ENCODE measurements at places on chromosomes 11 and 22. TPM values are rescaled to one million over a fixed set of nuclear protein-coding genes. Genes with fewer than 3 reads are reported as not detected.

Gene RIMBP3C
- not detected for total RNA-seq

- H3K36me3 ChIP-seq, result no peaks in the 10 kb centered on the region
- H3K27ac ChIP-seq, result peak overlapping the region; percentile 93
- peak; percentile 27 for DNase-seq
- H3K4me1 ChIP-seq, result peaks cover 8% of the 10 kb centered on the region
- H3K4me3 ChIP-seq, result peak overlapping the region; percentile 57
Measured at GRCh38 chr11:110376711-110377324, 52.9 kb upstream of the FDX1 start.

DNA sequence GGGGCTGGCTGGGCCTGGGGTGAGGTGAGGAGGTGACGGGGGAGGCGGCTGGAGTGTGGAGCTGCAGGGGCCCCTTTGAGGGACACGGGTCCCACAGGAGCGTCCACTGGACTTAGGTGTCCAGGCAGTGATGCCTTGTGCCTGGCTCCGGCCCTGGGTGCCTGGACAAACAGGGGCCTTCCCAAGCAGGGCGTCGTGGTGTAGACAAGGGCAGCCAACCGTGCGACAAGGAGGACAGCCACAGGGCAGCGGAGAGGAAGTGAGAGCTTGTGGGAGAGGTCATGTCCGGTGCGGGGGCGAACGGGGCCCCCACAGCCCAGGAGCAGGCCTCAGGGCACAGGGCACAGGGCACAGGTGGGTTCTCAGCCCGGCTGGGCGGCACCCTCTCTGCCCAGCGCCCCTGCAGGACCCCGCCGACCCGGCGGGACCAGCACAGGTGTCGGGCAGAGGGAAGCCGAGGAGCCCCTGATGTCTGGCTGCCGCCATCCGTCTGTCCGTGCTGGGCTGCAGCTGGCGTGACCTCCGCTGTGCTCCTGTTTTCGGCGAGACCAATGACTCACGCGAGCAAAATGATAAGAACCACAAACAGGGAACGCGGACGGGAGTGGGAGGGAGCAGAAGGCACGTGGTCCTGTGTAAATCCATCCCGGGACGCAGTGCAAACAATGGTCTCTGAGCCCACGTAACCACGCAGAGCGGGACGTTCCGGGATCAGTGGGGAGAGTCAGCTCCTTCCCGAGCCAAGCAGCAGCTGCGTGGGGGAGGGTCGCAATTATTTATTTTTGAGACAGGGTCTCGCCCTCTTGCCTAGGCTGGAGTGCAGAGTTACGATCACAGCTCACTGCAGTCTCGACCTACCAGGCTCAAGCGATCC lies 49.1 kb upstream of the A4GALT start:
- peaks cover 15% of the 10 kb centered on the region for H3K27me3 ChIP-seq
- peak overlapping the region; percentile 41 for H3K4me3 ChIP-seq
- peak overlapping the region; percentile 78 for H3K27ac ChIP-seq
- H3K36me3 ChIP-seq, result no peaks in the 10 kb centered on the region
- peaks cover 4% of the 10 kb centered on the region for H3K4me1 ChIP-seq

- DNase-seq, result no peak
- peaks cover 21% of the 10 kb centered on the region for H3K4me1 ChIP-seq
- peak overlapping the region; percentile 56 for H3K27ac ChIP-seq
Measured at GRCh38 chr11:34680918-34681586, 60.2 kb downstream of the EHF start.

Gene FAM111B
- total RNA-seq, result 13.8 TPM

Gene RNF169
- 24.0 TPM for total RNA-seq

Gene BTBD18
- total RNA-seq, result not detected

DNA sequence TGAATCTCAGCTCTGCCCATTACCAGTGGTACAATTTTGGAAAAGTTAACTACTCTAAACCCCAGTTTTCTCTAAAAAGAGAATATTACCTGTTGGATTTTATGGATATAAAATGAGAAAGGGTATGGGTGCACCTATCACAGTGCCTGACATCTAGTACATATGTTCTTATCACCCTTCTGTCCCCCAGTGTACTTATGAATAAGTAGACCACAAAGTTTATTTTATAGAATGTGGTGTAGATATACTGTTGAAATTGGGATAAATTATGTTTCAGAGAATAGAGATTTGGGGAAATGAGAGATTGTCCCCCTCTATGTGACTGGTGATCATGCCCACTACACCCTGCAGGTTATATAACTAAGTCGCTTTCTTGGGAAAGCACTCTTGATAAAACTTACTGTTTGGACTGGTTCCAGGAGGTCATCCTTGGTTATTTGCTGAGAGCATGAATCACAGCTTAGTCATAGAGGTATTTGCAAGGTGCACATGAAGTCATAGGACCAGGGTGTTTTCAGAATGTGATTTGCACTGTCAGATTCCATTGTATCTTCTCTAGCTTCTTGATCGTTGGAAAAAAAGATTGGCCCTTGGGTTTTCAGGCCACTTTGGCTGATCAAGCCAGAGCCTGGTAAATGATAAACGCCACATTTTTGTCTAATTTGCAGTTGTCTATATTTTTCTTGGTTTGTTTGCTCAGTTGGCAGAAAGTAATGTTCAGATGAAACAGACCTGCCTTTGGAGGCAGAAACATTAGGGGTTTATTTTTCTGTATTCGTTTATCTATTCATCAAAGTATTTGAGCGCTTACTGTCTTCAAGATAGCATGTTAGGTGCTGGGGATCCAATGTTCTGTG lies 21.3 kb downstream of the STX3 start:
- peaks cover 31% of the 10 kb centered on the region for H3K36me3 ChIP-seq
- no peak for DNase-seq
- no peak overlapping the region for H3K4me3 ChIP-seq
- H3K4me1 ChIP-seq, result peaks cover 34% of the 10 kb centered on the region
- H3K27ac ChIP-seq, result peak overlapping the region; percentile 75

DNA sequence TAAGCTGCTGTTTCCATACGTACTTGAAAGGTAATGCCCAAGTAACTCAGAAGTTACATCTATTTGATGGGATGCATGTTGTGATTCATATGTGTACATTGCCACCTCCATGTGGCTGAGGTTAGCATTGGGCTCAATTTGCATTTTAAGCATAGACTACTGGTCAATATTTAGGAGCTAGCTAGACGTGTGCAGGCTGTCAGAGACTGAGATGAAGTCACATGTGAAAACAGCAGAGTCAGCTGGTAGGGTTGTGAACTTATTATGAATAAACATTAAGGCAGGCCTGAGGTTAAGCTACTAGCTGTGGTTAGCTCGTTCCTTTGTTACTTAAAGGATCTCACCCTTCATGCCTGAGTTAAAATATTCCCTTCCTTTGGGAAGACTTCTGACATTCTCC lies 114.5 kb upstream of the MTNR1B start:
- H3K4me3 ChIP-seq, result no peak overlapping the region
- no peak overlapping the region for H3K27ac ChIP-seq
- no peaks in the 10 kb centered on the region for H3K4me1 ChIP-seq
- no peak for DNase-seq
- no peaks in the 10 kb centered on the region for H3K36me3 ChIP-seq
- H3K27me3 ChIP-seq, result no peaks in the 10 kb centered on the region

Gene TNKS1BP1
- 99.8 TPM for total RNA-seq

DNA sequence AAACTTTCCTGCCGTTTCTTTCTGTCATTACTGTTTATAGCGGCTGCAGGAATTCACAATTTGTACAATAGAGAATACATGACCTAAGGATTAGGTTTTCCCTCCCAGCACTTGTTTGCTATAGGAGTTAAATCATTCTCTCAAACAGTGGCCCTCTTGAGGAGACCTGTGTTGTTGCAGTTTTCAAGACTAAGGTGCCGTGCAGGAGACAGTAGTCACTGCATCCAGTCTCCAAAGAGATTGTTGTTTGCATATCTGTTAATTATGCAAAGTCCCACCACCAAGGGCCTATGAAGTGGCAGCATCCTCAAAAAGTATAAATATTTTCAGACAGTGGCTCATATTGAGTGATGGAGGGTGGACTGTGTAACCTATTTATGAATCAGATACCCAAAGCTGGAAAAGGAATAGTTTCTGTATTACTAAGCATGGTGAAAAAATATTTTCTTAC lies 2.3 kb downstream of the PRSS23 start:
- peaks cover 35% of the 10 kb centered on the region for H3K4me1 ChIP-seq
- no peak overlapping the region for H3K27ac ChIP-seq
- H3K36me3 ChIP-seq, result peaks cover 1% of the 10 kb centered on the region
- H3K27me3 ChIP-seq, result peaks cover 9% of the 10 kb centered on the region

Gene OR6X1
- not detected for total RNA-seq

- no peak overlapping the region for H3K27ac ChIP-seq
- H3K4me1 ChIP-seq, result no peaks in the 10 kb centered on the region
- no peaks in the 10 kb centered on the region for H3K36me3 ChIP-seq
- H3K4me3 ChIP-seq, result no peak overlapping the region
- no peak for DNase-seq
Measured at GRCh38 chr11:28701760-28702449, 593.7 kb downstream of the METTL15 start.

DNA sequence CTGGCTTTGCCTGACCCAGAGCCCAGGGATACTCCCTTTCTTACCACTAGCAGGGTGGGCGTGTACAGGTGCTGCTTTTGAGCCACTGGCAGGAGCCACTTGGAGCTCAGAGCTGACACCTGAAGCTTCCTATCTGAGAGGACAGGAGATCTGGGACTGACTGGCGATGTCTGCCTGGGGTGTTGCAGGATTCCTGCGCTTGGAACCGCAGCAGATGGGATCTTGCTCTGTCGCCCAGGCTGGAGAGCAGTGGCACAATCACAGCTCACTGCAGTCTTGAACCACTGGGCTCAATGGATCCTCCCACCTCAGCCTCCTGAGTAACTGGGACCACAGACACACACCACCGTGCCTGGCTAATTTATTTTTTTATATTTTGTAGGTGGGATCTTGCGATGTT lies 17.7 kb downstream of the GP1BB start:
- peaks cover 16% of the 10 kb centered on the region for H3K4me1 ChIP-seq
- no peaks in the 10 kb centered on the region for H3K36me3 ChIP-seq
- no peak for DNase-seq
- H3K27me3 ChIP-seq, result no peaks in the 10 kb centered on the region

GRCh38 chr11:35146711-35147110 lies 7.7 kb downstream of the CD44 start:
- peaks cover under 1% of the 10 kb centered on the region for H3K4me1 ChIP-seq
- H3K4me3 ChIP-seq, result no peak overlapping the region
- DNase-seq, result no peak
- H3K27me3 ChIP-seq, result peaks cover 43% of the 10 kb centered on the region
- H3K27ac ChIP-seq, result no peak overlapping the region

DNA sequence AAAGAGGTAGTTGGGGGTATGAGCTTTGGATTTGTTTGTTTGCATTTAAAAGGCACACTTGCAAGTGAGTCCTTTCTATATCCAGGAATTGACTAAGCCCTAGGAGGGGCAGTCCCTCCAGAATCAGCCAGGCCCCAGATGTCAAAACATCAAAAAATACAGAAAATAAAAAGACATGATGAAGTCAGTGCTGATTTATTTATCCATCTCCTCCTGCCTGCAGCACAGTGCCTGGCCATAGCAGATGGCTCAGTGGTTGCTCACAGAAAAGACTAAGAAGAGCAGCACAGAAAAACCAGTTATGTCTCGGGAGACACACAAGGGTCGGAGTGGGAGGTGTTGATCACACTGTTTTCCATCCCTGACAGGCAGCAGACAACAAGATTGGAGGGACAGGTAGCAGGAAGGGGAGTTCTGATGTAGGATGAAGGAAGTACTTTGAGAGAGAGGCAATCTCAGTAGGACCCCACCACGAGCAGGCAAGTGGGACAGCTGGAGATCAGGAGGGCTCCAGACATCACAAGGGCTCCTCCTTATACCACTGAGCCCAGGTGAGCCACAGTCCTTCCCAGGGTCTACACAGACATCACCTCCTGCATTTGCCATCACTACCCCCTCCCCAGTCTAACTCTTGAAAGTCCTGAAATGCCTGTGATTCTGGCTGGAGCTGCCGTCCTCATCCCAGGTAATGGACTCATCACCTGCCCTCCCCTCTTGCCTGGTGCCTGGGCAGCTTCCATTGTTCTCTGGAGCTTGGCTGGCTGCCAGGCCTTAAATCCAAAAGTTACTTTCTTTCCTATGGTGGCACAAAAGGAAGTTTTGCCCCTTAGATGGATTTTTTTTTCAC lies 32.3 kb downstream of the TMPRSS5 start:
- H3K27ac ChIP-seq, result no peak overlapping the region
- H3K4me1 ChIP-seq, result peaks cover 11% of the 10 kb centered on the region
- no peak overlapping the region for H3K4me3 ChIP-seq
- DNase-seq, result no peak
- no peaks in the 10 kb centered on the region for H3K27me3 ChIP-seq
- H3K36me3 ChIP-seq, result no peaks in the 10 kb centered on the region

GRCh38 chr11:129375751-129376657 lies at the start of gene BARX2:
Gene BARX2 (plus strand): TSS chr11:129375848. CDS start chr11:129376036, 188 bp downstream.
- peaks cover 85% of the 10 kb centered on the region for H3K27me3 ChIP-seq
- H3K4me3 ChIP-seq, result peak within 1 kb of the TSS; percentile 75
- peak; percentile 56 for DNase-seq

Gene GRK3
- total RNA-seq, result 26.0 TPM

- no peak overlapping the region for H3K27ac ChIP-seq
- peaks cover 3% of the 10 kb centered on the region for H3K36me3 ChIP-seq
Measured at GRCh38 chr11:65448418-65449105, 26.0 kb downstream of the NEAT1 start.

- H3K4me1 ChIP-seq, result peaks cover 11% of the 10 kb centered on the region
- H3K27ac ChIP-seq, result no peak overlapping the region
- no peak for DNase-seq
- H3K4me3 ChIP-seq, result no peak overlapping the region
- H3K27me3 ChIP-seq, result peaks cover 9% of the 10 kb centered on the region
Measured at GRCh38 chr11:69463181-69463994, 18.1 kb upstream of the LINC01488 start.

- H3K36me3 ChIP-seq, result no peaks in the 10 kb centered on the region
- H3K4me1 ChIP-seq, result no peaks in the 10 kb centered on the region
- H3K4me3 ChIP-seq, result no peak overlapping the region
- no peak overlapping the region for H3K27ac ChIP-seq
Measured at GRCh38 chr22:19871845-19872778, 17.4 kb upstream of the GNB1L start.

Gene OR51I1
- total RNA-seq, result not detected

DNA sequence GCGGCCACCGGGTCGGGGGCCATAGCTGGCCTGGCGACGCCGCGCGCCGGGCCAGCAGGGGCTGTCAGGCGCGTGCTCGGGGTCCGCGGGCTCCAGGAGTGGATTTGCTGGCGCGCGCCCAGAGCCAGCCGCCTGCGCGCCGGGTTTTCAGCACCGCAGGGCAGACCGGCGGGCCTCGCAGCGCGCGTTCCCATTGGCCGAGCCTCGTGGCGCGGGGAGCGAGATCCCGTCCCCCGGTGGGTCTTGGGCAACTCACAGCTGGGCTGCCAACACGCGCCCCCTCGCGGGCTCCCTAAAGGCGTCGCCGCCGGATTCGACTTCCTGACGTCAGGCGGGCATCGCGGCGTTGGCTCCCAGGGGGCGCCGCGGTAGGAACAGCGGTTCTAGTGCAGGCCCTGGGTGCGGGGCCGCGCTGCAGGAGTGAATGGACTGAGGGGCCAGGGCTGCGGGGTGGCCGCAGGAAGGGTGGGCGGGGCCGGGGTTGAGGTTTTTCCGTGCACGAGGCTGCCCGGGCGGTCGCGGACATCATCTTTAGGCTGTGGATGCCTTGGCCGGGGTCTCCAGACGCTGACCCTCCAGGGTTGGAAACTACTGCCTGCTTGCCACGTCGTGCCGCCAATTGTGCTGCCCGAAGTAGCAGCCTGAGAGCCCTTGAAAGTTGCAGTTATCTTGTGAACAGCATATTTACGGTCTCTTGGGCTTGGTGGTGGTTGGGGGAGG lies at the start of gene FADS1:
Gene FADS1, minus strand, starts transcription at position 268 of the 720 bp plus-strand sequence. Its CDS starts 74 bp downstream, at position 194.
- H3K36me3 ChIP-seq, result peaks cover 15% of the 10 kb centered on the region
- H3K4me1 ChIP-seq, result peaks cover 13% of the 10 kb centered on the region
- H3K4me3 ChIP-seq, result peak within 1 kb of the TSS; percentile 97
- peak; percentile 97 for DNase-seq
- H3K27ac ChIP-seq, result peak within 1 kb of the TSS; percentile 98

- H3K36me3 ChIP-seq, result no peaks in the 10 kb centered on the region
- peak overlapping the region; percentile 35 for H3K27ac ChIP-seq
- H3K4me3 ChIP-seq, result no peak overlapping the region
- H3K4me1 ChIP-seq, result peaks cover 36% of the 10 kb centered on the region
- DNase-seq, result no peak
Measured at GRCh38 chr11:34284156-34284555, 73.7 kb downstream of the ABTB2 start.

Data from progenitor cell of endocrine pancreas (in vitro differentiated cells).